ENCODE measurements at places on chromosomes 12 and 14.

GRCh38 chr14:65073605-65074201, 28.6 kb downstream of the MAX start:
- no peak for DNase-seq

GRCh38 chr14:22567437-22567836, 21.6 kb downstream of the DAD1 start:
- DNase-seq = no peak

- no peak for DNase-seq
Measured at GRCh38 chr12:1419849-1420371, 174.5 kb downstream of the FBXL14 start.

DNA sequence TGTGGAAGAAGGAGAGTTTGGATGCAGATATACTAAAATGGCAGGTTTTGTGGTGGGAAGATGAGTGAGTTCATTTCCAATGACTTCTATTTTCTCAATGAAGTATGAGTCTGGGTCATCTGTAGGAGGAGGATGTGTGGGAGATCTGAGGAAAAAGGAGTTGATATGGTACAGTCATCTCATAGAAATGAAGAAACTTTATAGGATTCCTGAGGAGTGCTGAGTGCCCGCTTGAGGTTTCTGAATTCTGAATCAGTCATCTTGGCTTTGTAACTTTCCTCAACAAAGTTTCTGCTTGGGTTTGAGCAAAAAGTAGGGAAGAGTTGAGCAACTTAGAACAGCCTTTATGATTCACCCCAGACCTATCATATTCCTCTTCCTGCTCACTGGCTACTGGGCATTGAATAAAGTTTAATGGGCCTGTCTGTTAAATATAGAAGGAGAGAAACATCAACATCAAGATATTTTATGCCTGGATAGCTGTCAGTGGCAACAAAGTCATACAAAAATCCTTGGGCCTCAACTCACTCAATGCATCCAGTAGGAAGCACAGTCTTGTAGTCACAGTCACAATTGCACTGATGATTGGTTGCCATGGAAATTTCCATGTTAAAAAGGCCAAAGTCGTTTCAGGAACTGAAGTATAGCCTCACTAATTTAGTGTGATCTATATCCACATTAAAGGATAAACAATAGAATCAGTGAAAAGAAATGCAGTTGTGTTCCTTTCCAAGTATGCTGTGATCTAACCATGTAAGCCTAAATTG, 284.7 kb downstream of the DUSP6 start:
- DNase-seq = no peak

DNA sequence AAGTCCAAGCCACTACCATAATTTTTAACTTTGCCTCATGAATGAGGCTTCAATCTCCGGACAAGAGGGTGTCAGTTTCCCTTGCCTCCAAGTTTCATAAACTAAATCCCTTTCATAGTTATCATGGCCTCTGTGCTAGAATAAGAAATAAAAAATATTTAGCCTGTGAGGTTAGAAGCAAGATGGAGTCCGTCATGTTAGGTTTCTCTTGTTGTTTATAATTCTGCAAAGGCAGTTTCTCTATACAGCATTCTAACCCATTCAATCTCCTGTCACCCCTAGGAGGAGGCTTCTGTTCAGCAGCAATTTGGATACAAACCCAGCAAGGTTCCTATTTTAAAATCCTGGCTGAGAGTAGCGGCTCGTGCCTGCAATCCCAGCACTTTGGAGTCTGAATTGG, 15.8 kb upstream of the RAN start:
- no peak for DNase-seq

DNA sequence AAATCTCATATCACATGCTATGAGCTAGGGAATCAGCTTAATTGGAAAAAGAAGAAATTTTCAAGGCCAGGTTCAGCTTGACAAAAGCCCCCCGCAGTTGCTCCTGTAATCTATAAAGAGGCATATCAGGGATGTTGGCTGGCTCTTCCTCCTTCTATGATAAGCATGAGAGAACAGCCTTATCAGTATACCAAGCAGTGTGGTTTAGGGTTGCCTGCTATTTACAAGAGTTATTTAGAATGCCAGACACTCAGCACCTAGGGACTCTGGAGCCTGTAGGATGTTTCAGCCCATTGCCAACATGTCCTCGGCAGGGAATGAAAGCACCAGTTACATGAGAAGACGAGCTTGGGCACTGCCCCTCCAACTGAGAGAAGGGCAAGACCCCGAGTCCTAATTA, 89.5 kb upstream of the TMPO start:
- no peak for DNase-seq

GRCh38 chr12:117821480-117822175, 147.2 kb downstream of the KSR2 start:
- DNase-seq = no peak

DNA sequence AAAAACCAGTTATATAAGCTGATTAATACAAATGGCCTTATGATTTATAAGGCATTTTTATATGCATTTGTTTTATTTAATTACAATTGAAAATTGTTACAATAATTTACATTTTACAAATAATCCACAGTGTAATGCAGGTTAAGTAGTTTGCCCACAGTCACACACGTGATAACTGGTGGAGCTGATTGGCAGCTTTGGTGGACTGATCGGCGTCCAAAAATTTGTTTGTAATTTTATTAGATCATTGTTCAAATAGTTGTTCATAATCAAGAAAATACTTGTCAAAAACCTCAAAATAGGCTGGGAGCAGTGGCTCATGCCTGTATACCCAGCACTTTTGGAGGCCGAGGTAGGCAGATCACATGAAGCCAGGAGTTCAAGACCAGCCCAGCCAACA, 59.7 kb downstream of the AEBP2 start:
- no peak for DNase-seq

- no peak for DNase-seq
Measured at GRCh38 chr14:93961620-93962019, 14.8 kb downstream of the ASB2 start.

Measured in stimulated activated CD4-positive, alpha-beta T cell treated with anti-CD3 and anti-CD28 coated beads, TNF-alpha, amount 100 ng/mL, for 4 hours (primary cell).